Caco-2 (cell line): ENCODE measurements at places on chromosomes 2 and 18. TPM values are rescaled to one million over a fixed set of nuclear protein-coding genes. Genes with fewer than 3 reads are reported as not detected.
A peak's percentile ranks its signal among the peaks of the same experiment; 100 is the strongest.

Gene BUB1
- total RNA-seq: 59.1 and 60.7 TPM in 2 replicates

GRCh38 chr18:5986257-5986931 is 91.1 kb upstream of the TMEM200C start:
- DNase-seq: no peak

DNA sequence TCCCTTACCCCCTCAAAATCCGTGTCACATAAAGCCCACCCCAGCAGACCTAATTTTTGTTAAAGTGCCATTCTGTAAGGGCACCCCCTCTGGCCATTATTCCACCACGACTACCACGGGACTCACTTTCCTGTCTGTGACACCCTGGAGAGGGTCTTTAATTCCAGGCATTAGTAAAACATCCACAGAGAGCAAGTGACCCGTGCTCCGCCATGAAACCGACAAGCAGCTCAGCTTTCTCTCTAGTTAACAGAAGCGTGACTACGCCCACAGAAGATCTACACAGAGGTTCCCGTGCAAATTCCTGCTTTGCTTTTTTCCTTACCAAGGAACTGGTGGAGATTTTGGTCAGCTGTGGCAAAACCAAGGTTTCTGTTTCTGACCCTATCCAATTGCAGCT is 4.4 kb downstream of the SIGLEC15 start:
- DNase-seq: no peak

DNA sequence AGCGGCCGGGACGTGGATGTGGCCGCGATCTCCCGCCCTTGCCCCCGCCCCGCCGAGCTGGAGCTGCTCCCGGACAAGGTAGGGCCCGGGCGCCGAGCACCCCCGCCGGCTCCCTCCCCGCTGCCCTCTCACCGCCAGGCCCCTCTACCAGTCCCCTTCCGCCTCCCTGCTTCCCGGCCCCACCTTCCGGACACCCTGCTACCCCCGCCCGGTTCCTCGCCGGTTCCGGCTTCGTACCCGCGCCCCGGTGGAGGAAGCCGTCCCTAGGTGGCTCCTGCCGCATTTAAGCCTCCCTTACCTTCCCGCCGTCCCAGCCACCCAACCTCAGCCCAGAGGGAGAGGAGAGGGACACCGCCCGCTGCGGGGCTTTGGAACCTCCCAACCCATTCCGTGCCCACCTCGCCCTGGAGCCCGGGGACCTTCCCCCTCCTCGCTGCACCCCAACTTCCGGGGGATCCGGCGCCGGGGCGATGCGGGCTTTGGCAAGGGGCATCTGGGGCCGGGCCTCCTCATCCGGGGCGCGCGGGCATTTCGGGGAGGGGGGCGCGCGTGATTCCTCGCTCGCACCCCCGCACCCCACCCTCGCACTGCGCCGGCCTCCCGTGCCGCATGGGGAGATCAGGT is 475 bp downstream of the B3GNT2 start:
- DNase-seq: peak; percentile 80

GRCh38 chr2:155308367-155309009 is 610.0 kb downstream of the KCNJ3 start:
- DNase-seq: peak; percentile 36

DNA sequence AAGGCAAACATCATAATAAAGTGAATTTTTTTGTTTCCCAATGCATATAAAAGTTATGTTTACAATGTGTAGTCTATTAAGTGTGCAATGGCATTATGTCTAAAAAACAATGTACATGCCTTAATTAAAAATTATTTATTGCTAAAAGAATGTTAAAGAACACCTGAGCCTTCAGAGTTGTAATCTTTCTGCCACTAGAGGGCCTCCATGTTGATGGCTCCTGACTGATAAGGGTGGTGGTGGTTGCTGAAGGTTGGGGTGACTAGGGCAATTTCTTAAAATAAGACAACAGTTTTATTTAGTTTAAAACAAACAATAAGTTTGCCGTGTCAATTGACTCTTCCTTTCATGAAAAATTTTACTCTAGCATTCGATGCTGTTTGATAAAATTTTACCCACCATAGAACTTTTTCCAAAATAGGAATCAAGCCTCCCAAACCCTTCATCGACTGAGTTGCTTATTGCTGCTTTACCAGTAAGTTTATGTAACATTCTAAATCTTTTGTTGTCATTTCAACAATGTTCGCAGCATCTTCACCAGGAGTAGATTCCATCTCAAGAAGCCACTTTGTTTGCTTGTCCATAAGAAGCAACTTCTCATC is 32.3 kb downstream of the MAP3K2 start:
- DNase-seq: peak; percentile 37

DNA sequence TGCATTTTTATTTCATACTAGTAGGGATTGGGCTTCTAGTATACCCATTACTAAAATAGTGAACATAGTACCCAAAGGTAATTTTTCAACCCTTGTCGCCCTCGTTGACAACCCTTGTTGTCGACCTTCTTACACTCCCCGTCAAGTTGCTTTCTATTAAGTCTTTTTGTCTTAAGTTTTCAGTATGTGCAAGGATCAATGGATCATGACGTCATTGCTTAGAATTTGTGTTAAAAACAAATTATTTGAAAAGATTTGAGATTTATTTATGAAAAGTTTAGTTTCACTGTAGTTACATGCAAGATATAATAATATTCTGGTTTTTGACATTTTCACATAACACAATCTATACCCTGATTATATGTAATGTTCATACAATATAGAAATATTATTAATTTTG is 110.4 kb downstream of the CBLN2 start:
- no peak for DNase-seq

DNA sequence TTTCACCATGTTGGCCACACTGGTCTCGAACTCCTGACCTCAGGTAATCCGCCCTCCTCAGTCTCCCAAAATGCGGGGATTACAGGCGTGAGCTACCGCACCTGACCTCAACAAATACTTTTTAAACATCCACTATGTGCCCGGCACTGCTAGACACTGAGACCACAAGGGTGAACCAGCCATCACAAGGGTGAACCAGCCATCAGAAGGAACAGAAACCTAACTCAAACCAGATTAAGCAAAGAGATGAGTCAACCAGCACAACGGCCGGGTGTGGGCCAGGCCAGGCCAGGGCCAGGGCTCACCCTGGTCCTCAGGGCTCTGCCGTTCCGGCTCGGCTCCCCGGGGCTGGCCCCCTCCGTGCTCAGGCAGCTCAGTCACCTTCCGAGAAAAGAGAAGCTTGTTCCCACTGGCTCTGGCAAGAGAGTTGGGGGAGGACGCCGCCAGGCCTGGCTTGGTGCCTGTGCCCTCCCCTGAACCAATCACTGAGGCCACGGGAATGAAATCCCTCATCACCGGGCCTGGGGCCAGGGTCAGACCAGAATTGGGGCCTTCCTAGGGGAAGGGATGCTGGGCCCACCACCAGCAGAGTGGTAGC is 4.4 kb downstream of the TEX44 start:
- DNase-seq: no peak
